ENCODE measurements at places on chromosomes 12 and 14.

- peaks cover 52% of the 10 kb centered on the region for H3K36me3 ChIP-seq
- DNase-seq: no peak
- peak overlapping the region; percentile 70 for H3K27ac ChIP-seq
- H3K4me3 ChIP-seq: no peak overlapping the region
Observed at GRCh38 chr14:71472356-71473340, 459.6 kb upstream of the RGS6 start.

GRCh38 chr14:32472076-32472475, 143.0 kb downstream of the AKAP6 start:
- H3K27me3 ChIP-seq: peaks cover 6% of the 10 kb centered on the region
- no peak overlapping the region for H3K4me3 ChIP-seq
- DNase-seq: no peak
- no peak overlapping the region for H3K27ac ChIP-seq
- H3K4me1 ChIP-seq: no peaks in the 10 kb centered on the region
- H3K36me3 ChIP-seq: no peaks in the 10 kb centered on the region

DNA sequence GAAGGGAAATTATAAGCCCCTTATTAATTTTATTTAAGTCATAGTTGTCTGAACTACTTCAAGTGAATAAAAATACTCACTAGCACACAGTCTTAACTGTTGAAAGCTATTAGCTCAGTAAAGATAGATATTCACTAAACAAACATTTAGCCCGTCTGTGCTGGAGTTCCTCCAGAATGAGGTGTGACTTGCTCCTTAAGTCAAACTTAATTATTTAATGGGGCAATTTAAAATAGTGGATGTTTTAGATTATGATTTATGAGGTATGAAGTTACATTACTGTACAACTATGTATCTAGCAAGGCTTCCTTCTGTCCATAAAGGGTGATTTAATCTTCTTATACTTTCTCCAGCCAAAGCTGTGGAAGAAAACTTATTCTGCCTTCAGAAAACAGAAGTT, 414.0 kb upstream of the FLRT2 start:
- DNase-seq: no peak
- H3K4me3 ChIP-seq: no peak overlapping the region
- no peaks in the 10 kb centered on the region for H3K4me1 ChIP-seq
- no peak overlapping the region for H3K27ac ChIP-seq
- H3K27me3 ChIP-seq: no peaks in the 10 kb centered on the region

GRCh38 chr12:93059925-93060665, 131.0 kb upstream of the EEA1 start:
- H3K4me3 ChIP-seq: no peak overlapping the region
- H3K27ac ChIP-seq: no peak overlapping the region
- no peaks in the 10 kb centered on the region for H3K36me3 ChIP-seq
- peaks cover 14% of the 10 kb centered on the region for H3K4me1 ChIP-seq

DNA sequence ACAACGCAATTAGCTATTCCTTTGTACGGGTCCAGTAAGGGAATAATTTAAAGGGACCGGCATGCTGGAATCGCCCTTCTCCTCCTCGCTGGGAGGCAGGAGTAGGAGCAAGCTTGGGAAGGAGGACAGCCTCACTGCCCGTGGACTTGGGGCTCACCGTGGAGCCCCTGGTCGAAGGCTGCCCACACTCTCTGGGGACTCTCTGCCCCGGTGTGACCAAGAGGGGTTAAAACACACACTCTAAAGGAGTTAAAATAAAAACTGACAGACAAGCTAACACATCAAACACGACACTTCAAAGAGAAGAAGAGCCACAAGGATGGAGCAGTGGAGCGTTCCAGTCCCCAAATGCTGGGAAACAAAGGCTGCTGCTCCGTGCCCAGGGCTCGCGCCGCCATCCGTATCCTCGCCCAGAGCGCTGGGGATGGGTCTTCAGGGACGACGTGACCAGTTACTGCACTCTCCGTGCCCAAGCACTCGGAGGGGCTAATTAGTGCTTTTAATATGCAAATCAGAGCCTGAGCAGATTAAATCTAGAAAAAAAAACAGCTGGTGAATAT, 123.3 kb downstream of the PAPOLA start:
- DNase-seq: no peak
- H3K4me1 ChIP-seq: no peaks in the 10 kb centered on the region

- H3K4me3 ChIP-seq: no peak overlapping the region
- no peaks in the 10 kb centered on the region for H3K4me1 ChIP-seq
- DNase-seq: no peak
- no peaks in the 10 kb centered on the region for H3K27me3 ChIP-seq
- no peak overlapping the region for H3K27ac ChIP-seq
- H3K36me3 ChIP-seq: no peaks in the 10 kb centered on the region
Observed at GRCh38 chr12:85519163-85519562, 239.1 kb downstream of the ALX1 start.

GRCh38 chr12:87720967-87721366, 308.2 kb downstream of the C12orf50 start:
- no peaks in the 10 kb centered on the region for H3K36me3 ChIP-seq
- H3K4me3 ChIP-seq: no peak overlapping the region
- no peaks in the 10 kb centered on the region for H3K27me3 ChIP-seq
- H3K4me1 ChIP-seq: no peaks in the 10 kb centered on the region
- no peak overlapping the region for H3K27ac ChIP-seq

DNA sequence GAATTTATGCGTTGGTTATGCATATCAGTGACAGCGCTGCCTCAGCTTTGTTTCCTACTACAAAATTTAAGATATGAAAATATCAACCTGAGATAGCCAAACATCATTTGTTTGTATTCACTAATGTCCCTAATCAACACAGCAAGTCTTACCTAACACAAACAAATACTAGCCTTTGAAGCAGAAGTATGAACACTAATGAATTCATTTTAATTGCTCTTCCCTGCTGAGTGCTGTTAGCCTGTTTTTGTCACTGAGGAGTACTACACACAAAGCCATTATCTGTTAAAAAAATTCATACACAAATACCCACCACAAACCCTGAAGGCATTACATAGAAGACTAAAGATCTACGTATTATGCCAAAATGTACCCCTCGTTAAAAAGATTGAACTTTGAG, 150.8 kb downstream of the HELB start:
- peaks cover 15% of the 10 kb centered on the region for H3K27me3 ChIP-seq
- no peak overlapping the region for H3K4me3 ChIP-seq
- no peak overlapping the region for H3K27ac ChIP-seq
- no peak for DNase-seq
- H3K36me3 ChIP-seq: no peaks in the 10 kb centered on the region

- H3K4me3 ChIP-seq: no peak overlapping the region
- no peak for DNase-seq
- no peak overlapping the region for H3K27ac ChIP-seq
- peaks cover 4% of the 10 kb centered on the region for H3K4me1 ChIP-seq
Observed at GRCh38 chr12:93518725-93519124, 51.4 kb downstream of the MRPL42 start.

DNA sequence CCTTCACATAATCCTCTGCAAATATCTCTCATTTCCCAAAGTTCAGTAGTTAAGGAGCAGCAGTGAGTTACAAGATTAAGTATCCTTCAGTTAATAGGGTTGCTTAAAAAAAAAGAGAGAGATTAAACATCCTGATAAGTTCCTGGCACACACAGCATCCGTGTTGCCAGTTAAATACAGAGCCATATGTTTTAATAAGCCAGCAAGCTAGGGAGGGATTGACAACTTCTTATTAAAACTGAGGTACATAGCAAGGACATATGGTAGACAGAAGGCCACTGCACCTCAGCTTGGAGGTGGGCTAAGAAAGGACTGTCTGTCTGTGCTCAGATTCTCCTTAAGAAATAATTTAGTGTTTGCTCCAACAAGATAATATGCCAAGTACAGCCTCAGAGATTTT, 9.6 kb upstream of the TMEM30B start:
- peaks cover under 1% of the 10 kb centered on the region for H3K4me1 ChIP-seq
- H3K36me3 ChIP-seq: no peaks in the 10 kb centered on the region
- no peak overlapping the region for H3K4me3 ChIP-seq
- no peak overlapping the region for H3K27ac ChIP-seq
- peaks cover under 1% of the 10 kb centered on the region for H3K27me3 ChIP-seq
- no peak for DNase-seq

DNA sequence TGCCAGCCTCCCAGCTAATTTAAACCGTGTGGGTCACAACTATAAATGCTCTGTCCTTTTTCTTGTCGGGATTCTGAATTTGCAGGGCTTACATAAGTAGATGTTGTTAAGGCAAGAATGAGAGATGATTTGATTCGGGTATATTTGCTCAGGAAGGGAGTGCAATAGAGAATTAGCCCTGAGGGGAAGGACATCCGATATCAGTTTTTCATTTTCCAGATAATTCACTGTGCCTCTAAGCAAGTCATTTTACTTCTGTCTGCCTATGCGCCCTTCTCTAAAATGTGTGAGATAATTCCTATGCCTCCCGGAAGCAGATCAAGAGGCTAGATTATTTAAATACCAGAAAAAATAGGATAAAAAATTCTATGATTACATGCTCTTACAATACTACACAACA, 300.5 kb downstream of the RMST start:
- no peaks in the 10 kb centered on the region for H3K4me1 ChIP-seq
- no peaks in the 10 kb centered on the region for H3K36me3 ChIP-seq
- H3K27ac ChIP-seq: no peak overlapping the region
